ENCODE measurements at places on chromosomes 6 and 20.

DNA sequence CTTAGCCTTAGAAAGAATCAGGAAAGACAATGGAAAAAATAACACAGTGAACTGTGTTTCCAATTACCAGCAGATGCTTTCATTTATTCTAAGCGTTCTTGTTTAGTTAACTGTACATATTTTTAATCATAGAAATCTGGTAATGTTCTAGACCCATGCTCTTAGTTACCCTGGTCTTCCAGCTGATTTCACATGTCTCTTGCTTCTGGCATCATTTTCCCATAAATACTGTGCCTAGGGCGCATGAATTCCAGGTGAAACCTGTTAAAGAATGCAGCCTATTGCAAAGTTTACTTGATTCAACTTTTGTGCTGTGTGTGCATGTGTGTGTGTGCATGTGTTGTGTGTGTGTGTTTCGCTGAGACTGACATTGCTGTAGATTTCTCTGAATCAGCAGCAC, 178.6 kb downstream of the PDE7B start:
- DNase-seq = no peak

DNA sequence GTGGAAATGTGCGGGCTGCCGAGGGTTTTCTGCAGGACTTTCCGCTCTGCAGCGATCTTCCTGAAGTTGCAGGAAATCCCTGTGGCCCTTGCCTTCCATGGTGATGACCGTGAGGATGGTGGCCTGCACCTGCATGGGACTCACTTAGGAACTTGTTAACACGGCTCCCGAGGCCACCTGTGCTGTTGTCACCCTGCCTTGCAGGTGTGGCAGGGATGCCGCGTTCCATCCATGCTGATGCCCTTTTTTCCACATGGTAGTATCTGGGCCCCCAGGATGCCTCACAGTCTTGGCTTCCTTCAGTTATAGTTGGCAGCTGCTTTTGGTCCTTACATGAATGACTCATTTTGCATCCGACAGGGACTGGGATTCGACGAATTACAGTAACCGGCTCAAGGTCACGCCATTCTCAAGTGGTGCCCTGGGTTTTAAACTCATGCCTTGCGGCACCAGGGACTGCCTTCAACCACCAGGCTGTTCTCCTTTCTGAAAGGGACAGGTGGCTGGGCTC, 37.2 kb downstream of the SYNJ2 start:
- DNase-seq = no peak

- DNase-seq = no peak
Measured at GRCh38 chr20:59743767-59744485, 139.6 kb downstream of the PHACTR3 start.

- peak; percentile 21 for DNase-seq
Measured at GRCh38 chr6:127120787-127121636, 2.5 kb downstream of the RSPO3 start.

DNA sequence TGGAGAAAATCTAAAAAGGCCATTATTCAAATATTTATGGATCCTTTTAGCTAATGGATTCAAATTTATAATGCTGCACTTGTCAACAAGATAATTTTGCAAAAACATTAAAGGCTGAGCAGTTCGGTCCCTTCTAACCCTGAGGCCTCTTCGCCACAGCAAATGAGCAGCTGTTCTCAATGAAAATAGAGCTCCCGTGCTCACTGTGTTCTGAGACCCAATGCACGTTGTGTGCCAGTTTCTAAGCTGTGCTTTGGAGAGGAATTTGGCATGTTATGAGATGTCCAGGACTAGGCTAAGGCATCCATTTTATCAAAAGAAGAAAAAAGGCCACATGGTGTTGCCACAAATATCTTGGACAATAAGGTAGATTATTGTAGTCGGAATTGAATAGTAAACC, 220.1 kb upstream of the TSHZ2 start:
- no peak for DNase-seq

DNA sequence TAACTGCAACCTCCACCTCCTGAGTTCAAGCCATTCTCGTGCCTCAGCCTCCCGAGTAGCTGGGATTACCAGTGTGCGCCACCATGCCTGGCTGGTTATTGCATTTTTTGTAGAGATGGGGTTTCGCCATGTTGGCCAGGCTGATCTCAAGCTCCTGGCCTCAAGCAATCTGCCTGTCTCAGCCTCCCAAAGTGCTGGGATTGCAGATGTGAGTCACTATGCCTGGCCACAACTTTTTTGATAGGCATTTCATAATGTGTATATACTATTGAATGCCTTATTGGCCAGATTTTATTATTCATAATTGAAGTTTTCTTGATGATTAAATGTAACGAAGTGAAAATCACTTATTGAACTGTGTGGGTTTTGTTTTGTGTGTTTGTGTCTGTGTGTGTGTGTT, 27.9 kb downstream of the FIG4 start:
- DNase-seq = no peak

GRCh38 chr20:1664911-1665310, 7.3 kb upstream of the SIRPG start:
- DNase-seq = no peak

- DNase-seq = no peak
Measured at GRCh38 chr6:161363286-161363685, 89.4 kb upstream of the AGPAT4 start.

DNA sequence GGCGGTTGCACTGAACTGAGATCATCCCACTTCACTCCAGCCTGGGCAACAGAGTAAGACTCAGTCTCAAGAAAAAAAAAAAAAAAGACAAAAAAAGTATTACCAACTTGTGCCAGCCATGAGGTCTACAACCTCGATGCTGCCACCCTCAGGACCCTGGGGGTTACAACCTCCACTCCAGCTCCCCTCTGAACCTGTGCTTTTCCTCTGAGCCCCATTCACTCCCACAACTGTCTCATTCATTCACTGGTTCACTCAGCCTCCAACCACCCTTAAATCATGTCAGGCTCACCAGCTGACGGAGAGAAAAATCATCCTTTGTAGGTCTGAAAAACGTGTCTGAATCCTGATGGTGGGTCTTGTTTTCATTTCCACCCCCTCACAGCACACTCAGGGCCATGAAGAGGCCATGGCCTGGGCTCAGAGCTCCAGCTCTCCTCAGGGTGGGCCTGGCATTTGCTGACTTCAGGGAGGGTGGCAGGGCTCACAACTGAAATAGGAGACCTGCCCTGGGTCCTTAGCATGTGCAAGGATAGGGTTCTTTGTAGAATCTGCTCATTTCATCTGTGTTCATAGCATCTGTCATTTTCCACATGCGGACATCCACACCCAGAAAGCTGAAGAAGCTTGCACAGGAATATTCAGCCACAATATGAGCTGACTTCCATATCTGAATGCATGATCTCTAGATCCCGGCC, 1.9 kb upstream of the ULBP1 start:
- no peak for DNase-seq

GRCh38 chr6:41153451-41153850, 696 bp downstream of the TREML1 start:
- no peak for DNase-seq

DNA sequence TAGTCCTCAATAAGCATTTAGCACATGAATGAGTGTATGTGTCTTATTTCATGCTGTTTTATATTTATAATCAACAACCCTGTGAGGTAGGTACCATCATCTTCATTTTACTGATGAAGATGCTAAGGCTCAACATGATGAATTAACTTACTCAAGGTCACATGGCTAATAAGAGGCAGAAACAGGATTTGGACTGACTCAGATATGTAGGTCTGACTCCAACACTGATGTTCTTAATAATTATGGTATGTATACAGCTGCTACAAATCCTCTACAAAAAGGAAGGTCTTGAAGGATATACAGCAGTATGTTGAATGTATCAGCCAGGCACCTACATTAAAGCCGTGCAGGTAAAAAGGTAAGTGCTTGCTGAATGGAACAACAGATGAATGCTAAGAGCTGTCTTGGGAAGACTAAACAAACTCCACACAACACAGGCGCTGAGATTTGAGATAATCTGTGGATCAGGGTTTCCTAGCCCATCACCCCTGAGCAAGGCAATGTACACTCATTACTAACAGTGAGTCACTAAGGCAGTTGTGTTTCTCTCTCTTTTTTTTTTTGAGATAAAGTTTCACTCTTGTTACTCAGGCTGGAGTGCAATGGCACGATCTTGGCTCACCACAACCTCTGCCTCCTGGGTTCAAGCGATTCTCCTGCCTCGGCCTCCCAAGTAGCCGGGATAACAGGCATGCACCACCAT, 31.9 kb downstream of the TTI1 start:
- no peak for DNase-seq

DNA sequence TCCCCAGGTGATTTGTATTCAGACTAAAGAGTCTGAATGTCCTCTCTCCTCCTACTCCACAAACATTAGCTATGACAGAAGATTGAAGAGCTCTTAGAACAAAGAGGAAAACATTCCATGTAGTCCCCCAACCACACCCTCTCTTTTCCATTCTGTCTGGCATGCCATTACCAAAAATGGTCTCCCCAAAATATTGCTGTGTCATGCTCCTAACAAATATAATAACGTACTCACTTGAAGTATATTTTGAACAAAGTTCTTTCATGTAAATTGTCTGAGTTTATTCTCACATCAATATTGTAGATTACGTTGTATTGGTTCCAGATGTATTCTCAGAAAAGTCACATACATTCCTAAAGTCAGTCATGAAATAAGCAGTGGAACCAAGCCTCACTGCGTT, 467.3 kb upstream of the IRAK1BP1 start:
- no peak for DNase-seq

- no peak for DNase-seq
Measured at GRCh38 chr6:149366267-149366921, 33.7 kb upstream of the SUMO4 start.

DNA sequence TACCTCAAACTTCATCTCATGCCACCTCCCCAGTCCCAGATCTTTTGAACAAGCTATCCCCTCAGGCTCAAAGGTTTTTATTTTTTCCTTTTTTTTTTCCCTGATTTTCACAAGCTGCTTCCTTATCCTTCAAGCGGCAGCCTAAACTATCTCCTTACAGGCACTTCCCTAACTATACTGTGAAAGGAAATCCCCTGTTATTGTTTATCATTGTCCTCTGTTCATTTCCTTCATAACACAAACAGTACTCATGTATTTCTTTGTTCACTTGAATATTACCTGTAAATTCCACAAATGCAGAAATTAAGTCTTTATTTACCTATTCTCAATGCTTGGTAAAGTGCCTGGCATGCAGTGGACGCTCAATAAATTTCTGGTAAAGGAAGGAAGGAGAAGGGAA, 48.9 kb downstream of the ME1 start:
- no peak for DNase-seq

DNA sequence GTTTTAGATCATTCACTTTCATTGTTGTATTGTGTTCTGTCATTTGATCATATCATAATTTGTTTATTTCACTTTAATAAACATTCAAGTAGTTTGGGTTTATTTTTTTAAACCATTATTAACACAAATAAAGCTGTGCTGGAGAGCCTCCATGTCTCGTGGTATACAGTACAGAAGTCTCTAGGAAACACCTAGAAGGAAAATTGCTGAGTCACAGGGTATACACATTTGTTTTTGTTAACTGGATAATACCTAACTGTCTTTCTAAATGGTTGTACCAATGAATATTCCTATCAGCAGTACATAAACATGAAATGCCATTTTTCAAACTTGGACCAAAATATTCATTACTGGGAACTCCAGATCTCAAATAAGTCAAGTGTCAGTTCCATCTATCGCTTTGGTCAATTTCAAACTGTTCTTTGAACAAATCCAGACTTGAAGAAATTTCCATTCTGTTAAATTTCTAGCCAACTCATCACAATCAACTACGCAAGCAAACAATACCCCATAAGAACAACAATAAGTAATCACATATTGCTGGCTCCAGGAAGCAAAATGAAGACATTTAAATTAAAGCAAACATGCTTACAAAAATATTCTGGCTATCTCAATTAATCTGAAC, 138.1 kb downstream of the ATXN1 start:
- no peak for DNase-seq

GRCh38 chr6:14354919-14355572, 237.5 kb downstream of the CD83 start:
- DNase-seq = no peak

- DNase-seq = no peak
Measured at GRCh38 chr6:29723666-29724588, 693 bp downstream of the HLA-F start.

- DNase-seq = no peak
Measured at GRCh38 chr20:22841846-22842245, 193.3 kb upstream of the SSTR4 start.

DNA sequence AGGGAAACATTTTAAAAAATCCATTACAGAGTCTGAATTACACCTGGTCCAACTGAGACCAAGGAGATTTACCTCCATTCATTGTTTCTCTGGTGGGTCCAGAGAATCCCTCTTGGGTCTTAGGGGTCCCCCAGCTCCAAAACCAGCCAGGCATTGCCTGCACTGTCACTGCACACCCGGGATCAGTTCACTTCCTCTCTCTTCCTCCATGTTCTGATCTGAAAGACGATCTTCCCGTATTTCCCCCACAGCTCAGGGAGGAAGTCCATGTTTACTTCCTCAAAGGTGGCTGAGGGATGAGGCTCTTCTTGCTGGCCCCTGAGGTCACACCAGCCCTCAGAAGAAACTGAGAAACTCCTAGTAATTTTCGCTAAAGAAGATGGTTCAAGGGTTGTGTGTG, 159.7 kb downstream of the BMP7 start:
- no peak for DNase-seq

GRCh38 chr6:162364488-162364887, 363.1 kb downstream of the PRKN start:
- no peak for DNase-seq

GRCh38 chr6:124535746-124536145, 426.5 kb upstream of the RNF217 start:
- DNase-seq = no peak

GRCh38 chr6:144036064-144036834, 28.2 kb upstream of the PLAGL1 start:
- DNase-seq = no peak

GRCh38 chr6:106805771-106806170, 168.8 kb downstream of the CD24 start:
- no peak for DNase-seq

DNA sequence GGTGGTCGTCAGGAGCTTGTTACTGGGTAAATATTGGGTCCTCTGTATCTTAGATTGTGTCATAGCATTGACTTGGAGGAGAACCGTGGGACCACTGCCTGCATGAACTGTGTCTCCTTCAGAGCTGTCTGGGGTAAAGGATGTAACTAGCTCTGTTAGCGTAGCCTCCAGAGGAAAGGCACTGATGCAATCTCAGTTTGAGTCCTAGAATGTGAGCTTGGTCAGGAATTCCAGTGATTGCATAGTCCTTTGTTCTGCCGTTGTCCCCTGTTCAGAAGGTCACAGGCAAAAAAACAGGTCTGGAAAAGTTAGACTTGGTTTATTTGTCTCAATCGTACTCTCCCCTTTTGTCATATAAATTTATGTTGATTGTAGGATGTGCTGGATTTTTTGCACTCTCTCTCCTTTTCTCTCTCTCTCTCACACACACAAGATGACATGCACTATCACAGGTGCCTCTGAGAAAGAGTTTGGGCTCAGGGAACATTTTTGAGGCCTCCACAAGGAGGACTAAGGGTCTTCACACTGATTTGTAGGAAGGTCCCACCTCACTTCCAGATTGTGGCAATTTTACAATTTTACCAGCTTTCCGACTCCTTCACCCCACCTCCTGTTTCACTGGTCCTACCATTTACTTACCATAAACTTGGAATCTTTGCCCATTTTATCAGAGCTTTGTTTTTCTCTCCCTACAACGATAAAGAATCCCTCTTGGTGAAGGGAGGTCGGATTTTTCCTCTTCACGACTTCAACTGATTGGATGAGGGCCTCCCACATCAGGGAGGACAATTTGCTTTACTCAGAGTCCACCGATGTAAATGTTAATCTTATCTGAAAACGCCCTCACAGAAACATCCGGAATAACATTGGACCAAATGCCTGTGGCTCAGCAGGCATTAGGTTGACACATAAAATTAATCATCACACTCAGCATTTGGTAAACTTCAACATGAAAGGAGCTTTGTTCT, 7.0 kb upstream of the DACT2 start:
- no peak for DNase-seq

Data from NCI-H510A (cell line).